ENCODE measurements at places on chromosomes 6 and 20.

DNA sequence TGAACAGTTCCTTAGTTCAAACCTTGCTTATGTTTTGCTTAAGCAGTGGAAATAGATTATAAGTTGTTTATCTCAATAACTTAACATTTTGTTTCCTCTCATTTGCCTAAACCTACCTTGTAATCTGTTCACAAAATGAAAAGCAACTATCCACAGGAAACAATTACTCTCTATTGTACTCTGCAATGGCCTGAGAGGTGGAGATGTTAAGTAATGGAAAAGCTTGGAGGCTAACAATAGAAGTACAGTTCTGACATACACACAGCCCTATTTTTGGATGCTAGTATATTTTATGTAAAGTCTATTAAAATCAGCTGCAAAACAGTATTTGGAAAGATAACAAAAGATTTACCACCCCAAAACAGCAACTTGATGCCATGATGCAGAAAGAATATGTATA lies 82.1 kb downstream of the TINAG start:
- no peak for DNase-seq
- H3K4me1 ChIP-seq = no peaks in the 10 kb centered on the region
- H3K36me3 ChIP-seq = no peaks in the 10 kb centered on the region
- H3K27me3 ChIP-seq = no peaks in the 10 kb centered on the region
- H3K4me3 ChIP-seq = no peak overlapping the region

- DNase-seq = no peak
- no peak overlapping the region for H3K4me3 ChIP-seq
- H3K36me3 ChIP-seq = no peaks in the 10 kb centered on the region
- H3K27me3 ChIP-seq = no peaks in the 10 kb centered on the region
Observed at GRCh38 chr20:60200305-60200918, 242.2 kb downstream of the CDH26 start.

DNA sequence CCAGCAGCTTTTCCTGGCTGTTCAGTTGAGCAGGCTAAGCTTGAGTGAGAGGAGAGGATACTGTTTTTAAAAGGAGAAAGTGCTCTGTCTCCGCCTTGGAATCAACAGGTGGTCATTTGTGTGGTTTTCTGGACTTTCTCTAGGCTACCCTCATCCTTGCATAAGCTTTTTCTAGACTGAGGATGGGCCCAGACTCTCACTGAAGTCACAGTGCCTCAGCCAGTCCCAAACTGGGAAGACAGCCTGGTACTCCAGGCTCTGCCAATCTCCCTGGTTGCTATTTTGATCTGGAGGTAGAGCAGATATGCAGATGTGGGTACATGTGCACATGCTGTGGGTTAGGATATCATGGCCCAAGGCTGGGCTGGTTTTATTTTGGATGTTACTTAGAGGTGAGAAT lies 7.0 kb downstream of the SCUBE3 start:
- no peak overlapping the region for H3K27ac ChIP-seq
- H3K36me3 ChIP-seq = no peaks in the 10 kb centered on the region
- H3K4me1 ChIP-seq = no peaks in the 10 kb centered on the region
- H3K27me3 ChIP-seq = peaks cover 24% of the 10 kb centered on the region
- no peak for DNase-seq
- no peak overlapping the region for H3K4me3 ChIP-seq

DNA sequence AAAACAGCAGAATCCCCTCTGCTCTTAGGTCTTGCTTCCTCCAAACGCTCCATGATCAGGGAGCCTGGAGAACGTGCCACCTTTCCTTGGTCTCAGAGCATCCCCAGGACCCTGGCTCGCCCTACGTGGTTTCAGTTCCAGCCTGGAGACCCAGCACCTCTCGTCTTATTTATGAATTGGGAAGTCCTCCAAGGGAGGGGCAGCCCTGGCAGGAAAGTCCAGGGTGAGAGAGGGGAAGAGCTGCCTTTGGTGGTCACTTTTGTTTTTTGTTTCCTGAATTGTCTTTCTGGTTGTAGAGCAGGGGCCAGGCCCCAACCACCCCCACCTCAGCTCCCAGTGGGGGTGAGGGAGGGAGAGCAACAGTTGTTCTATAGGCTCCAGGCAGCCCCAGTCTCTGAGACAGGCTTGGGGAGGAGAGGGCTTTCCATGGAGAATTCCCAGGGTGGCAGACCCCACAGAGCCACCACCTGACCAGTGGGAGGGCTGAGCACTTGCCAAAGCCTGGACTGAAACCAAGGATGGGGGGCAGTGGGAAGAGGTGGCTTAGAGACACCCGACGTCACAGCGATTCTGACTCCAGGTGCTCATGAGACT lies 88.8 kb downstream of the PRND start:
- H3K4me1 ChIP-seq = no peaks in the 10 kb centered on the region
- peaks cover 87% of the 10 kb centered on the region for H3K27me3 ChIP-seq
- no peak overlapping the region for H3K4me3 ChIP-seq
- no peak for DNase-seq
- no peaks in the 10 kb centered on the region for H3K36me3 ChIP-seq

DNA sequence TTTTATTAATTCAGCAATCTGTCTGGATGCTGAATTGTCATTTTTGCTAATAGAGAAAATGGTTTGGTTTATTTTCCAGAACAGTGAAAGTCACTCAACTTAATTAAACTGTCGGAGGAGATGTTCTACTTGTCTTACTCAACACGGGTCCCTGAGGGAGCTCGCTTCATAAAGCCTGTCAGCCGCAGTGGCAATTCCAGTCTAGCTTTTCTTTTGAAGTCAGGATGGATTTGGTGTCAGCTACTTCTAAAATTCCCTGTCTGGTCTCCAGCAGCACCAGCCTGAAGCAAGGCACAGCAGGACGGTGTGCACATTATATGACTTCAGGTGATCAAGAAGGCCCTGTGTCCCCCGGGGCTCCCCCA lies 261.5 kb downstream of the SLC24A3 start:
- no peaks in the 10 kb centered on the region for H3K36me3 ChIP-seq
- no peak for DNase-seq
- H3K4me3 ChIP-seq = no peak overlapping the region
- H3K4me1 ChIP-seq = no peaks in the 10 kb centered on the region
- peaks cover 41% of the 10 kb centered on the region for H3K27me3 ChIP-seq

DNA sequence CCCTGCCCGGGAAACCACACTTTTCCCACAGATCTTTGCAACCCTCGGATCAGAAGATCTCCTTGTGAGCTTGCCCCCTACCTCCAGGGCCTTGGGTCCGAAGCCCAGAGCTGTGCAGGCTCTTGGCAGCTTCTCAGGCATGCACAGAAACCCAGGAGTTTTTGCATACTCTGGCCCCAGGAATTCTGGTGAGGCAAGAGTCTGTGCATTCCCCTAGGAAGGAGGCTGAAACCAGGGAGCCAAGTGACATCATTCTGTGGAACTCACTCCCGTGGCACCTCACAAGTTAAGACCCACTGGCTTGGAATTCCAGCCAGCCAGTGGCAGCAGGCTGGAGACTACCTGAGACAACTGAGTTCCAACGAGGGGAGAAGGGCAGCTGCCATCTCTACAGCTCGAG lies 100.1 kb downstream of the TNFRSF21 start:
- H3K27me3 ChIP-seq = no peaks in the 10 kb centered on the region
- no peak overlapping the region for H3K4me3 ChIP-seq
- H3K36me3 ChIP-seq = no peaks in the 10 kb centered on the region
- DNase-seq = no peak

GRCh38 chr6:16752206-16752866 lies 8.9 kb downstream of the ATXN1 start:
- peaks cover 98% of the 10 kb centered on the region for H3K4me1 ChIP-seq
- no peak overlapping the region for H3K4me3 ChIP-seq
- peak; percentile 74 for DNase-seq
- H3K36me3 ChIP-seq = peaks cover 8% of the 10 kb centered on the region
- no peaks in the 10 kb centered on the region for H3K27me3 ChIP-seq
- H3K27ac ChIP-seq = peak overlapping the region; percentile 45

- no peaks in the 10 kb centered on the region for H3K27me3 ChIP-seq
- no peak overlapping the region for H3K27ac ChIP-seq
- peaks cover 7% of the 10 kb centered on the region for H3K36me3 ChIP-seq
- no peak for DNase-seq
- no peak overlapping the region for H3K4me3 ChIP-seq
- peaks cover 6% of the 10 kb centered on the region for H3K4me1 ChIP-seq
Observed at GRCh38 chr6:144757730-144758129, 472.6 kb downstream of the UTRN start.

GRCh38 chr6:54813892-54814291 lies 32.7 kb upstream of the FAM83B start:
- H3K27ac ChIP-seq = no peak overlapping the region
- DNase-seq = no peak
- no peaks in the 10 kb centered on the region for H3K27me3 ChIP-seq
- no peak overlapping the region for H3K4me3 ChIP-seq
- H3K36me3 ChIP-seq = no peaks in the 10 kb centered on the region

- H3K27me3 ChIP-seq = peaks cover 92% of the 10 kb centered on the region
- H3K4me3 ChIP-seq = no peak overlapping the region
- H3K4me1 ChIP-seq = peaks cover 15% of the 10 kb centered on the region
- DNase-seq = no peak
Observed at GRCh38 chr20:63178446-63178820, 37.5 kb downstream of the YTHDF1 start.

DNA sequence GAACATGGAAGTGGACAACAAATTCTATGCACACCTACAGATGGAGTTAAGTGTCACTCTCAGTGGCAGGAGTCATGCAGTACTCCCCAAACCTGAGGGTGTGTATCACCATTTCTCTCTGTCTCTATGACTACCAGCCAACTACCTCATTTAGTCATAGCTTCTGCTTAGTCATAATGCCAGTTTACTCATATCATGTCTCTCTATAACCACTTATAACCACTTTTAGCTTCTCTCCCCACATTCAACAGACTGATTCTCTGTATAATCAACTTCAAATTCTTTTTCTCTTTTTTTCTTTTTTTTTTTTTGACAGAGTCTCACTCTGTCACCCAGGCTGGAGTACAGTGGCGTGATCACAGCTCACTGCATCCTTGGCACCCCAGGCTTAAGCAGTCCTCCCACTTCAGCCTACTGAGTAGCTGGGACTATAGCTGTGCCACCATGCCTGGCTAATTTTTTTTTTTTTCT lies 13.8 kb upstream of the GTF3C6 start:
- H3K4me1 ChIP-seq = peaks cover 6% of the 10 kb centered on the region
- H3K4me3 ChIP-seq = no peak overlapping the region
- no peaks in the 10 kb centered on the region for H3K27me3 ChIP-seq

- H3K4me1 ChIP-seq = peaks cover 25% of the 10 kb centered on the region
- H3K27ac ChIP-seq = no peak overlapping the region
- no peak for DNase-seq
- H3K36me3 ChIP-seq = peaks cover 5% of the 10 kb centered on the region
- H3K27me3 ChIP-seq = no peaks in the 10 kb centered on the region
Observed at GRCh38 chr6:143762126-143762525, 81.0 kb upstream of the LTV1 start.

- no peak for DNase-seq
- peaks cover 6% of the 10 kb centered on the region for H3K36me3 ChIP-seq
- H3K27ac ChIP-seq = no peak overlapping the region
- peaks cover 31% of the 10 kb centered on the region for H3K4me1 ChIP-seq
- no peak overlapping the region for H3K4me3 ChIP-seq
Observed at GRCh38 chr6:128417698-128418097, 102.7 kb downstream of the PTPRK start.

DNA sequence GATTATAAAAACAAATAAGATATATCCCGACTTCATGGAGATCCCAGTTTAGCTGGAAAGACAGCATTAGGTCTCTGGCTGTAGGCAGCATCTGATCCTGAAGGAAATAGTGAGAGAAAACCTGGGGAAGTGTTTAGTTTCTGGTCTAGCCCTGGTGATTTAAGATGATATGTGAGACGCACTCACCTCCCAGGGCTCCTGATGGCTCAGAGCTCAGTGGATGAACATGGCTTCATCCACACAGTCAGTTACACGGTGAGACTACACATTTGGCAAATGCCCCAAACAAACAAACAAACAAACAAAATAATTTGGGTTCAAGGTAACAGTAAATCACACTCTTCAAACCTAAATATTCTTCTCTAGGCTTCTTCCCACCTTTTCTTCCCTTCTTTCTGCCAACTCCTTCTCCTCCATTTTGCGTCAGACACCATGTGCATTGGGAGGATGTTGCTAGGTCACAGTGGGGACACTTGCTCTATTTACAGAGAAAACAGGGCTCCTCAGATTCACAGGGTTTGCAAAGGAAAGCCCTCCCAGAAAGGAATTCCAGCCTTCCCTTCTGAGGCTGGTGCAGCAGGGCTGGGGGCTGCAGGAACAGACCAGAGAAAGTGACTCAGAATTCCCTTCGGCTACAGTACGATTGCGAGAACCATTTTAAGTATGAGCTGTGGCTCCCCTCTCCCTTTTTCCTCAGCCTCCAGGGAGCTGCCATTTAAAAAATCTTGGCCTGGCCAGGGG lies 59.6 kb upstream of the SALL4 start:
- no peak for DNase-seq
- H3K27ac ChIP-seq = no peak overlapping the region
- H3K4me1 ChIP-seq = no peaks in the 10 kb centered on the region

DNA sequence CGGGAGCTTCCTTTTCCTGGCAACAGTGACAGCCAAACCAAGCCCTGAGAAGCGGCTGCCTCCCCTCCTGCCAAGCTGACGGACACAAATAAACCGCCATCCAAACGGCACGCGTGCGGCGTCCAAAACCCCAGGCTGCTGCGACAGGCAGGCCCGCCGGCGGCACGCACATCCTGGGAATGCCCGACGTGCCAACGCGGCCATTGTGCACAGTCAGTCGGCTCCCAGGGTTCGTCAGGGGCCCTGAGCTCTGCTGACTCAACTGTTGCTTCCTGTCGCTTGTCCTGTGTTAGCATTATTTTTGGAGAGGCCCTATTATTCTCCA lies 6.8 kb downstream of the JAG1 start:
- no peak overlapping the region for H3K27ac ChIP-seq
- no peak for DNase-seq
- H3K27me3 ChIP-seq = no peaks in the 10 kb centered on the region
- H3K4me3 ChIP-seq = peak overlapping the region; percentile 6
- peaks cover 97% of the 10 kb centered on the region for H3K4me1 ChIP-seq
- peaks cover 57% of the 10 kb centered on the region for H3K36me3 ChIP-seq

- DNase-seq = no peak
- H3K27me3 ChIP-seq = no peaks in the 10 kb centered on the region
- H3K4me1 ChIP-seq = peaks cover 23% of the 10 kb centered on the region
- no peaks in the 10 kb centered on the region for H3K36me3 ChIP-seq
Observed at GRCh38 chr20:47925593-47925992, 140.3 kb upstream of the SULF2 start.

GRCh38 chr20:50015993-50016770 lies 33.4 kb downstream of the SNAI1 start:
- DNase-seq = peak; percentile 66
- no peak overlapping the region for H3K27ac ChIP-seq
- peak overlapping the region; percentile 68 for H3K4me3 ChIP-seq
- H3K36me3 ChIP-seq = no peaks in the 10 kb centered on the region
- peaks cover 40% of the 10 kb centered on the region for H3K4me1 ChIP-seq

DNA sequence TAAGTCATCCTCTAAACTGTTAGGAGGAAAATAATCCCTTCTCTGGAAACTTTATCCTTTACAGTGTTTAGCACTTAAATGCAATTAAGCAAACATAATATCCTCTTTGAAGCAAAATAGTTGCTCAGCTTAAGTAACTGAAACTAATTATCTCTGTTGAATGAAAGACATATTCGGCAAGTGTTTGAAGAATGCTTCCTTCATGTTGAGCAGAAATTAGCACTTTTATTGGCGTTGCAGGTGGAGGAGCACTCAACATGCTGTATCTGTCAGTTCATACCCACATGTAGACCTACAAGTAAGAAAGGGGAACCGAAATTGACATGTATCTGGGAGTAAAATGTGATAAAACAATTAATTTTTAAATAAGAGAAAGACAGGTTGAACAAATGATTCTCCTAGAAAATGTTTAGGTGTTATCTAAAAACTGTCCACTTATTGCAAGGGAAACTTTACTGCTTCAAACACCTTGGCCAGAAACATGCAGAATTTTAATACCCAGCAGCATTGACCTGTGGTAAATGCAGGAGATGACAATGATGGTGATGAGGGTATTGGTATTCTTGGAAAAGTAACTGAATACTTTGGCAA lies 987.0 kb upstream of the MAP3K7 start:
- no peak for DNase-seq
- no peaks in the 10 kb centered on the region for H3K27me3 ChIP-seq
- no peaks in the 10 kb centered on the region for H3K36me3 ChIP-seq
- no peak overlapping the region for H3K27ac ChIP-seq

Measured in HepG2 (cell line).